ENCODE measurements at places on chromosomes 12 and 14.

DNA sequence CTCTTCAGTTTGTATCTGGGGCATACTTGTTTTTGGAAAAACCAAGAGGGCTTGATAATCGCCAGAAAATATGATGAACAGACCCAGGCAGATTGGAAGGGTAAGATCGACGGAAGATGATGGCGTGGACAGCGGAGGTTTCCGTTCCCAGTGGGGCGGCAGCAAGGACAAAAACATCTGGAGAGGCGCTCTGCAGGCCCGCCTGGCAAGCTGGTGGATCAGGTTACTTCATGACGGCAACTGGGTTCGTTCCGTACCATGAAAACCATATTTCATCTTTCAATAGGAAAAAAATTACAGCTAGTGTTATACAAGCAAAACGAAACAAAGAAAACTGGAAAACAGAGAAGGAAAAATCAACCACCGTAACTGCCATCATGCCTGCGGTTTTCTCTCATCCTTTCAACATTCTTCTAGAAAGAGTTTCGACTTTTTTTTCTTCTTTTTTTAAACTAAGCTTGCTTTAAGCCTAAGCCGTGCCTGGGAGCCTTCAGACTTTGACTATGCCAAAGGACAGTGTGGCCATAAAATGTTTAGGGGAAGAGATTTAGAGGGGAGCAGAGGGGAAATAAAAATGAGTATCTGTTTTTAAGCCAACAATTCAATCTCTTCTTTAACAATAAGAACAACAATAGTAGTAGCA is 210.5 kb downstream of the FOXN3 start:
- no peak for DNase-seq

- peak; percentile 33 for DNase-seq
Observed at GRCh38 chr12:108570743-108571608, 8.6 kb downstream of the ISCU start.

GRCh38 chr12:93180566-93180965 is 197.2 kb upstream of the NUDT4 start:
- DNase-seq, result no peak

GRCh38 chr12:122449317-122449716 is 26.8 kb upstream of the CLIP1 start:
- peak; percentile 76 for DNase-seq

- no peak for DNase-seq
Observed at GRCh38 chr12:3184485-3184884, 107.3 kb downstream of the TSPAN9 start.

- DNase-seq, result no peak
Observed at GRCh38 chr12:108807996-108808769, 49.2 kb downstream of the SSH1 start.

DNA sequence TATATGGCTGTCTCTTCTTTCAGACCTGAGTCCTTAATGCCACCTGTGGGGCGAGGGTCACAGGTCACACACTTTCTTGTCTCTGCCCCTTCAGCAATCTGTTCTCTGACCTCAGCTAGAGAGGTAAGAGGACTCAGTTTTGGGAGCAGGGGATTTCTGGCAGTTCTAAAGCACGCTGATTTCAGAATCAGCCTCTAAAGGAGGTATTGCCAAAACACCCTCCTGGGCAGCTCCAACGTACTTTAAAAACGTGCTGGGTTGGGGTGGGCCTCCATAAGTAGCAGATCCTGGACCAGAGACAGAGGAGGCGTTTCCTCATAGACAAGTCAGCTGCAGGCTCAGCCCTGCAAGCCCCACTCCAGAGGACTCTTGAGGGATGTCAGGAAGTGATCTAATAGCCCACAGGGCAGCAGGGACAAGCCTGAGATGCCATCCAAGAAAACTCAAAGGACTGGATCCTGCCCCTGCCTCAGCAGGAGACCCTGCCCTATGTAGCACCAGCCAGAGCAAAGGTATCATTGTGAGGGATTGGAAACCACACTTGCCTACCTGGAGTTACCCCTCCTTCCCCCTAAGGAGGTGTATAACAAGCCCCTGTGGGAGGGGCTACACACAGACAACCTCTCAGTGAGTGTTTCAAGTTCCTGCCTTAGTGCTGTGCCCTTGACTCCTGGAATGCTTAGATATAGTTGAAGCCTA is 8.5 kb downstream of the CTDSP2 start:
- no peak for DNase-seq
